Left ventricle myocardium inferior (tissue), 1 donor: ENCODE measurements at places on chromosomes 1 and 21.

DNA sequence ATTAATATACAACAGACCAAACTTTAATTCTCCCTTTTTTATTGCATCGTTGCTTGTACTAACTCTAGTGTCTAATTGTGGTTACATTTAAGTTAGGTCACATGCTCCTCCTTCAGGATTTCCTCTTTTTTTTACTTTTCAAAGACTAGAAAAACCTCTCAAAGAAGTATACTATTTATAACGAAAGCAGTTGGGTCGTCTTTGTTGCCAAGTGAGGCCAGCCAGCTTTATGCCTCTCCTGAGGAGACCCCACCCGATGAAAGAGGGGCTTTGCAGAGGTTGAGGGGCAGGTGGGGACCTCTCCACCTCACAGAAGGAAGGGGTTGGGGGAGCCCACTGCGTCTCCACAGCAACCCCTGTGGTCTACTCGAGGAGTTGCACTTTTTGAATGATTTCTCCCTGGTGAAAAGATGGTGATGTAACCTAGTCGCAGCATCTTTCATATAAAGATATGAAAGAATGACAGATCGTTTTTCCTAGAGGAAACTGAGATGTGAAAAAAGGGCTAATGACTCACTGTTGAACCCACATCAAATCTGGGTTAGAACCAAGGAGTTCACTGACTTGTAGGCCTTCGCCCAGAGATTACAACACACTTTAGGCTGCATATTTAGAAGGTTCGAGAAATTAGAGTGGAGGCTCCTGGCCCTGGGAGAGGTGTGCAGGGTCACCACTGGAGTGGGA, 6.4 kb downstream of the TGFB2 start:
- H3K27ac ChIP-seq = peak overlapping the region; percentile 85
- peaks cover 50% of the 10 kb centered on the region for H3K4me1 ChIP-seq
- no peak for DNase-seq
- no peaks in the 10 kb centered on the region for H3K36me3 ChIP-seq
- H3K27me3 ChIP-seq = no peaks in the 10 kb centered on the region
- peak overlapping the region; percentile 82 for H3K4me3 ChIP-seq

DNA sequence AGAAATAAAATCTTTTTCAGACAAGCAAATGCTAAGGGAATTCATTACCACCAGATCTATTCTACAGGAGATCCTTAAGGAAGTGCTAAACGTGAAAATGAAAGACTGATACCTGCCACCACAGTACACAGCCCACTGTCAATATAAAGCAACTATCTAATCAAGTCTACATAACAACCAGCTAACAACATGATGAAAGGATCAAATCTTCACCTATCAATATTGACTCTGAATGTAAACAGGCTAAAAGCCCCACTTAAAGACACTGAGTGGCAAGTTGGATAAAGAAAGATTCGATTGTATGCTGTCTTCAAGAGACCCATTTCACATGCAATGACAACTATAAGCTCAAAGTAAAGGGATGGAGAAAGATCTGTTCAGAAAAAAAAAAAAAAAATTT, 492.4 kb downstream of the COL11A1 start:
- no peak for DNase-seq
- H3K36me3 ChIP-seq = no peaks in the 10 kb centered on the region
- H3K4me1 ChIP-seq = no peaks in the 10 kb centered on the region
- no peak overlapping the region for H3K27ac ChIP-seq

- H3K4me1 ChIP-seq = peaks cover 8% of the 10 kb centered on the region
- H3K36me3 ChIP-seq = no peaks in the 10 kb centered on the region
- H3K27ac ChIP-seq = no peak overlapping the region
- H3K27me3 ChIP-seq = no peaks in the 10 kb centered on the region
- H3K4me3 ChIP-seq = no peak overlapping the region
Measured at GRCh38 chr1:23989263-23989662, 9.1 kb upstream of the SRSF10 start.

GRCh38 chr1:102588536-102588935, 519.8 kb downstream of the COL11A1 start:
- no peak overlapping the region for H3K4me3 ChIP-seq
- no peak for DNase-seq
- H3K36me3 ChIP-seq = no peaks in the 10 kb centered on the region
- no peak overlapping the region for H3K27ac ChIP-seq

DNA sequence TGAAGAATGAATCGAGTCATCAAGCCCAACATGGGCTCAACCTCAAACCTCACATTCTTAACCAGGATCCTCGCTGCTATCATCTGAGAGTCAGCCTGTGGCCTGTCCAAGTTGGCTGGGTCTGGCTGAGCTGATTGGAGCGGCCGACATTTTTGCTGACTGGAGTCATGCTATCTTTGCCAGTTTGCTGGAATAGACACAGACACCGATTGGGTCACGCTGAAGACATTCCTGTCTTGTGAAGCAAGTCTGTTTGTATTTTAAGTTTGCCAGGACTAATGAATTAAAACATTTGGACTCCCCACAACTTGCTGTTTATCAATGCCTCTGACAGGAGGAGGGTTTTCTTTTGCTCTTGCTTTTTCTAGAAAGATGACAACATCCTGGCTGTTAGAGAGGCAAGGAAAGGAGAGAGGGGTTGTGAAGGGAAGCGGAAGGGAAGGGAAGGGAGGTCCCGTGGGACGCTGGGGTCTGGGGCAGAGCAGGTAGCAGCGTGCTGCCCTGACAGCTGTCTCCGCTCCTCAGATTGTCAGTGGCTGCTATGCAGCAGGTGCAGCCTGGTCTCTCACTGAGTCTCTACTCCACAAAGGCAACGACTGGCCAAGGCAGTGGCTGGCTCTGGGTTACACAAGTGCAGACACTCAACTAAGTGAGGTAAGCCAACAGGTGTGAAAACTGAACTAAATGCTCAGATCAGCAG, at the start of gene MAP3K7CL:
Gene MAP3K7CL, plus strand, starts transcription at position 375 of the 700 bp plus-strand sequence. CDS start 2,701 bp downstream, outside the sequence.
- peak within 1 kb of the TSS; percentile 52 for H3K27ac ChIP-seq
- DNase-seq = peak; percentile 48
- peaks cover 11% of the 10 kb centered on the region for H3K4me1 ChIP-seq
- no peaks in the 10 kb centered on the region for H3K27me3 ChIP-seq
- H3K36me3 ChIP-seq = no peaks in the 10 kb centered on the region

DNA sequence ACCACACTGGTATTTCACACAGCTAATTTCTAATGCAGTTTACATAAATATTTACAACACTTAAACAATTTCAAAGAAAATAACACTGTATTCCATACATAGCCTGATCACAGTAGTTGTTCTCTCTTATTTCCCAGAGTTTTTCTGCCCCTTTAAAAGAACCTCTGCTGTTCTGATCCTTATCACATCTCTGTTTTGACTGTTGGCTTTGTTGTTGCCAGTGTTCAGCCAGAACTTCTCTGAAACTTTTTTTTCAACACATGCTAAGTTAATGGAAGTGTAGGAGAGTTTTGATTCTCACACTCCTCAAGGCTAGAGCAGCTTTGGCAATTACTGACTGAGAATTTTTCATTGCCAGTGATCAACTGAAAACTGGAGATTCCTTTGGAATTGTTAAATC, 11.1 kb downstream of the SELE start:
- H3K27ac ChIP-seq = no peak overlapping the region
- no peaks in the 10 kb centered on the region for H3K27me3 ChIP-seq
- no peak overlapping the region for H3K4me3 ChIP-seq

DNA sequence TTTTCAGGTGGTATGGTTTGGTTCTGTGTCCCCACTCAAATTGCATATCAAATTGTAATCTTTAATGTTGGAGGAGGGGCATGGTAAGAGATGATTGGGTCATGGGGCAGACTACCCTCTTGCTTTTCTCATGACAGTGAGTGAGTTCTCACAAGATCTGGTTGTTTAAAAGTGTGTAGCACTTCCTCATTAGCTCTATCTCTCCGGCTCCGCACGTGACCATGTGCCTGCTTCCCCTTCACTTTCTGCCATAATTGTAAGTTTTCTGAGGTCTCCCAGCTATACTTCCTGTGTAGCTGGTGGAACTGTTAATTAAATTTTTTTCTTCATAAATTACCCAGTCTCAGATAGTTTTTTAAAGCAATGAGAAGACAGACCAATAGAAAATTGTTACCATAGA, 843.2 kb downstream of the AMY1C start:
- DNase-seq = no peak
- no peaks in the 10 kb centered on the region for H3K27me3 ChIP-seq
- no peaks in the 10 kb centered on the region for H3K36me3 ChIP-seq
- H3K4me3 ChIP-seq = no peak overlapping the region
- no peaks in the 10 kb centered on the region for H3K4me1 ChIP-seq
- H3K27ac ChIP-seq = no peak overlapping the region

DNA sequence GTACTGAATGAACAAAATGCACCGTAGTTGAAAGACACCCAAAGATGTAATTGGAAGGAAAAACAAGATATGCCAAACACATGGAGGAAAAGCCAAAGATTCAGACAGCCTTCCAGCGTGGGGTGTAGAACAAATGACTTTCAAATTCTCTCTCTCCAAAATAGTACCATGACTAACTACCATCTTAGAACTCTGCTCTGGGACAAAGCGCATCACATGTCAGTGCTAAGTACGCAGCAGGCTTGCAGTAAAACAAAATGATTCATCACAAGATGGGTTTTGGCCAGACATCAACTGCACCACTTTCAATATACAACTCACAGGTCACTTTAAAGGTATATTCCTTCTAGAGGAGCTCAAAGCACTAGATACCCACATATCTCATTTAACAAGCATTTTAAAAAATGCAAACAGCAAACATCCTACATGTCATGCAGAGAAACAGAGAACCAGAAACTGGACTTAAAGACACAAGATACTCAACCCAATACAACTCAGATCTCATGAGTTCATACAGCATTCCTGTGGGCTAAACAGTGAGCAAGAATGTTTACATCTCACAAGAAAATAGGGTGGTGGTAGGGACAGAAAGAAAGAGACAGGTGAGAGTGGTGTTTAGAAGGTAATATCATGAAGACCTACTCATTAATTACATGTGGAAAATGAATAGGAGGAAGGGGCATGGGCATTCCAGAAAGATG, 75.7 kb downstream of the BCAR3 start:
- no peak for DNase-seq
- H3K4me1 ChIP-seq = peaks cover 99% of the 10 kb centered on the region
- H3K36me3 ChIP-seq = no peaks in the 10 kb centered on the region
- H3K27me3 ChIP-seq = no peaks in the 10 kb centered on the region
- peak overlapping the region; percentile 84 for H3K27ac ChIP-seq
- H3K4me3 ChIP-seq = no peak overlapping the region

DNA sequence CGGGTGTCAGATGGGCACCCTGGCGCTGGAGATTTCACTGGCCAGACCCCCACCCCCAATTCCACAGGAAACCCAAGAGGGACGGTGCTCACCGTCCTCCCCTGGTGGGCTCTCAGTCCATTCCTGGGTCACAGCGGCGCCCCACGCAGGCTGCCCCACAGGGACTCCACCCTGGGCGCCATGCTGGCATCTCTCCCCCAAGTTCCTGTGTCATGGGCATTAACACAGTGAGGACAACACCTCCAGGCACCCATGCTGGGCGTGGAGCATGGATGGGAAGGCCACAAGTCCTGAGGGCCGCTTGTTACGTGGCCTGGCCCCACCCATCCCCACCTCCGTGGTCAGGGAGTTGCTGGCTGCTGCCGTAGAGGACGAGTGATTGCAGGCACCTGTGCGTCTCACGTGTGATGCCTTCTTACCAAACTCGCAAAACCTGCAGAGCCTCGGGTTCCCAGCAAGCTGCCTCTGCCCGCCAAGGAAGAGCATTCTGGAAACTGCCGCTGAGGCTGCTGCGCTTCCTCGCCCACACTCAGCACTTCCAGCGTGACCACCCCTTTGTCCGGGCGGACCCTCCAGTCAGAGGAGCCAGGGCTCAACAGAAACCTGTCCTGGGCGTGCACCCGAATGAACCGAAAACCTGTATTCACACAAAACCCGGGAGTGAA, 60.3 kb downstream of the SLX9 start:
- H3K36me3 ChIP-seq = no peaks in the 10 kb centered on the region
- H3K27me3 ChIP-seq = no peaks in the 10 kb centered on the region
- no peak overlapping the region for H3K27ac ChIP-seq

DNA sequence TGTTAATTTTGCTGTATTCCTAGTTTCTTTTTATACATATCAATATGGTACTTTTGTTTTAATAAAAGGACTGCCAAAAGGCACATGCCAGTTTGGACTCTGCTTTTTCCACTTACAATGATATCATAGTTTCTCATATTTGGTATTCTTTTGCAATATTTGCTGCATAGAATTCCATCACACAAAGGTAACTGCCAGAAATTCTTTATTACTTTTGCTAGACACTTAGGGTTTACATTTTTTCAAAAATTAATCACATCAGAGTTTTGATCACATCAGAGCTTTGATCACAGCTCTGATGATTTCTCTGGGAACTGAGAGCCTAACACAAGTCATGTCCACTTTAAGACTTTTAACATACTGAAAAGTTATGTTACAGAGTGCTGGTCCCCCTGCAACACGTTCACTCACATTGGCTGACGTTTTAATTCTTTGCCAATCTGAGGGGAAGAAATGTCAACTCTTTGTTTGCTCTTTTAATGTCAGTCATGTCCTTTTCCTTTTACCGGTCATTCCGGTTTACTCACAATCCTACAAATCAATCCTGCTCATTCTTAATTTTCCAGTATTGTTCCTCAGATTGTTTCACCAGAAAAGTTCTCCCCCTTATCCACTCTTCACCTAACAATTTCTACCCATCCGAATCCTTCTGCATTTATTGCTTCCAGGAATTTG, 1.1 kb upstream of the CD46 start:
- peak overlapping the region; percentile 88 for H3K4me3 ChIP-seq
- peak overlapping the region; percentile 96 for H3K27ac ChIP-seq
- DNase-seq = no peak

DNA sequence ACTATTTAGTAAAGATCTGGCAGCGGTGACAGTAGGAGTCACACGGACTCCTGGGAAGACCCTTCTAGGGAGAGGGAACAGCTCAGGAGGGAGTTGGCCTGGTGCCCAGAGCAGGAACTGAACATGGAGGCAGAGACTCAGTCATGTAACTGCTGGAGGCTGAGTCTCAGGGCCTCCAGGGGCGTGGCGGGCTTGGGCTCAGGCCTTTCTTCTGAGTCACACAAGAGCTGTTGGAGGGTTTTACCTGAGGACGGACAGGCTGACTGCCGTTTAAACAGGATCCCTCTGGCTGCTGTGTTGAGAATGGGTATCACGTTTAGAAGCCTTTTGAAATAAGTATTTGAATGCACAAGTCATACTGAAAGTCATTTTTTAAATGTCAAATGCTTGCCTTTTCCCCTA, 7.2 kb upstream of the ETS2 start:
- H3K27me3 ChIP-seq = no peaks in the 10 kb centered on the region
- H3K27ac ChIP-seq = no peak overlapping the region
- DNase-seq = no peak
- no peaks in the 10 kb centered on the region for H3K4me1 ChIP-seq

DNA sequence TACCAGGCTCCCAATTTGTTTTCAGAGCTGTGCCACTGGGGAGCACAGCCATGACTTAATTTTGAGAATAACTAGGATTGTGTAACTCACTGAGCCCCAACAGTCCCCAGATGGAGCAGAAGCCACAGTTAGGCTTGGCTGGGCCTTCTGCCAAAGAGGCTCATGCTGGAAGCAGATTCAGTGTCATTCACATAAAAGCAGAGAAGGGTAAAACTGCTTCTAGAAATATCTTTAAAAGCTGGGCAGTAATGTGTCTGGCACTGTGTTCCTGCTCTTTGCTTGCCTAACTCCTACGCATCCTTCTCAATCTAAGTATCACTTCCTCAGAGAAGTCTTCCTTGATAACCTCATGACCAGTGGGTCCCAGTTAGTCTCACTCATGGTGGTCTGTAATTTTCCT, 20.3 kb downstream of the STK40 start:
- no peak overlapping the region for H3K4me3 ChIP-seq
- H3K27ac ChIP-seq = peak overlapping the region; percentile 66
- H3K36me3 ChIP-seq = peaks cover 15% of the 10 kb centered on the region
